Body of pancreas (tissue), 4 donors: ENCODE measurements at places on chromosomes 5 and 9. TPM values are rescaled to one million over a fixed set of nuclear protein-coding genes. Genes with fewer than 3 reads are reported as not detected.

DNA sequence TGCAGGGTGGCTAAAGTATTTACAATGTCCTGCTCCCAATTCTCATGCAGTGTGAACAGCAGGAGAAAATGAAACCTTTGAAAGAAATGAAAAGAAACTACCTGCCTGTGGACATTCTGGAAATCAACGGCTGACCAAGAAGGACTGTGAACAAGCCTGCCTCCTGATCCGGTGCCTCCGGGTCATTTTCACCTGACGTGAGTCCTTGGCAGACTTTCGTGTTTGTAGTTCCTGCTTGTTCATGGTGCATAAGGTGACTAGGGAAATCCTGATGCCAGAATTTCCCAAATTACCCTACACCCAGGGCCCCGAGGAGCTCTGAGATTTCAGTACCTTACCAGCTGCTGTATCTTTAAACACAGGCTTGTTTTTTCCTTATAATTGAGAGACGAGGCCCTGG, 317.5 kb downstream of the TLE1 start:
- H3K4me1 ChIP-seq, result no peaks in the 10 kb centered on the region
- H3K27me3 ChIP-seq, result no peaks in the 10 kb centered on the region
- no peaks in the 10 kb centered on the region for H3K36me3 ChIP-seq
- H3K4me3 ChIP-seq, result no peak overlapping the region
- no peak overlapping the region for H3K27ac ChIP-seq

GRCh38 chr9:738209-738915, 103.1 kb upstream of the DMRT1 start:
- H3K27me3 ChIP-seq, result no peaks in the 10 kb centered on the region
- peaks cover 50% of the 10 kb centered on the region for H3K36me3 ChIP-seq
- H3K27ac ChIP-seq, result peak overlapping the region; percentile 34
- H3K4me1 ChIP-seq, result peaks cover 4% of the 10 kb centered on the region
- no peak for DNase-seq

DNA sequence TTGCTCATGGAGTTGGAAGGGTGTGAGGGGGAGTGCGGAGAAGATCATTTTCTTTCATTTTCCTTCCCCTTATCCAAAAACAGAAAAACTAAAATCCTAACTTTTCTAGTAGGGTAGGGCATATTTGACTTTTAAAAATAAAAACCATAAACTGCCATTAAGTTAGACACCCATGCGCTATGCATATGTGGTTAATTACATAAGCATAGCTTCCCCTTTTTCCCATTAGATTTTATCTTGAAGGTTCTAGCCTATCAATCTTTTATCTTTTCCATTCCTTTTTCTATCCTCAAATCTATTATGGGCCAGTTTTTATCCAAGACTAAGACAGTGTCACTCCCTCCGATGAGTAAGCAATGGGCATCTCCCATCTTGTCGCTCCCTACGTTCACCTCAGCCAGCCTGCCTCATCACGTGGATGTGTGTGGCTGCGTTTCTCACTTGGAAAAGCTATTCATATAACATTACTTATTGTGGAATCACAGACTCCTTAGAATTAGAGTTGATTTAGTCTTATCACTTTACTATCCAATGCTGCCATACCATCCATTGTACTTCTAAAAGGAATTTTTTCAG, 49.2 kb downstream of the PCSK5 start:
- H3K27me3 ChIP-seq, result no peaks in the 10 kb centered on the region
- no peaks in the 10 kb centered on the region for H3K4me1 ChIP-seq
- DNase-seq, result no peak

DNA sequence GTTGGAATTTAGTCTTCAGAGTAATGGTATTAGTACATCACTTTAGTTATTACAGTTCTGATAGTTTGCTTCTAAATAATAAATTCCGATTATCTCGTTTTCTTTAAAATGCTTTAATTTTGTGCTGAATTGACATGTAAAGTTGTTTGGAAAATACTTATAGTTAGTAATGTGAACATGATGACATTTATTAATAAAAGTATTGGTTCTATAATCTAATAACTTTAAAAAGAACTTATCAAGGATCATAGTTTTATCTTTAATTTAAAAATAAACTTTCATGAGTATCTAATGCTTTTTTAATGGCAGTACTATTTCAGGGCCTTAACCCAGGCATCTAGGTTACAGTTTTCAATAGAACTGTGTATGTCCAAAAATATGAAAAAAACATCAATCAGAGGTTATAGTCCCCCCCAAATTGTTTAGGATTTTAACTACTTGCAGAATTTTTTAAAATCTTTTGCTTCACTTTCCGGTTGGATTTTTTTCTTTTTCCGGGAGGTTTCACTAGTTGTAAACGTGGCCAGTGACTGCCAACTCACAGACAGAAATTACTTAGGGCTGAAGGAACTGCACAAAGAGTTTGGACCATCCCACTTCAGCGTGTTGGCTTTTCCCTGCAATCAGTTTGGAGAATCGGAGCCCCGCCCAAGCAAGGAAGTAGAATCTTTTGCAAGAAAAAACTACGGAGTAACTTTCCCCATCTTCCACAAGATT, 680 bp downstream of the GPX8 start:
- H3K27me3 ChIP-seq, result no peaks in the 10 kb centered on the region
- peak overlapping the region; percentile 17 for H3K27ac ChIP-seq
- no peaks in the 10 kb centered on the region for H3K36me3 ChIP-seq
- H3K4me3 ChIP-seq, result no peak overlapping the region

DNA sequence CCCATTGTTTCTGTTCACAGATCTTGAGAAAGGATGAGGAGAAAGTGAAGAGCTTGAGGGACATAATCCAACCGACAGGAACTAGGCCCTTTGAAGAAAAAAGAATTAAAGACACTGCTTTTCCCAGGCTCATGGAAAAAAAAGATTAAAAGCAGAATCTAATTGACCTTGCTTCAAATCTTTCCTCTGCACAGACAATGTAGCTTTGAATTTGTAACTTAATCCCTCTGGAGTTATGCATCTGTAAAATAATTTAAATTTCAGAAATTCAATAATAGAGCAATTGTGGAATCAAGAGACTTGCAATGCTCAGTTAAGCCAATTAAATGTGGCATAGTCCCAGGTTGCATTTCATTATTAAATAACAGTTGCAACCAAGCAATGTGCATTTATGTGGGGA, 64.6 kb downstream of the SVEP1 start:
- no peaks in the 10 kb centered on the region for H3K27me3 ChIP-seq
- H3K27ac ChIP-seq, result no peak overlapping the region
- no peak for DNase-seq
- no peaks in the 10 kb centered on the region for H3K4me1 ChIP-seq

GRCh38 chr9:98549401-98549800, 159.3 kb downstream of the GABBR2 start:
- no peaks in the 10 kb centered on the region for H3K4me1 ChIP-seq
- H3K4me3 ChIP-seq, result no peak overlapping the region
- no peak for DNase-seq
- no peaks in the 10 kb centered on the region for H3K27me3 ChIP-seq

GRCh38 chr9:7729371-7730163, 70.0 kb downstream of the DMAC1 start:
- no peak overlapping the region for H3K27ac ChIP-seq
- H3K36me3 ChIP-seq, result no peaks in the 10 kb centered on the region
- DNase-seq, result no peak
- H3K27me3 ChIP-seq, result no peaks in the 10 kb centered on the region
- no peaks in the 10 kb centered on the region for H3K4me1 ChIP-seq

Gene RASGEF1C
- total RNA-seq, result not detected

Gene XRCC4
- 0.99 TPM for total RNA-seq

Gene APBA1
- total RNA-seq, result 3.3 TPM

Gene GTF2H2C
- 13.0 TPM for total RNA-seq
